ENCODE measurements at places on chromosomes 16 and 17.
A peak's percentile ranks its signal among the peaks of the same experiment; 100 is the strongest.

- no peak for DNase-seq
Measured at GRCh38 chr17:40069751-40070708, 7.3 kb downstream of the THRA start.

DNA sequence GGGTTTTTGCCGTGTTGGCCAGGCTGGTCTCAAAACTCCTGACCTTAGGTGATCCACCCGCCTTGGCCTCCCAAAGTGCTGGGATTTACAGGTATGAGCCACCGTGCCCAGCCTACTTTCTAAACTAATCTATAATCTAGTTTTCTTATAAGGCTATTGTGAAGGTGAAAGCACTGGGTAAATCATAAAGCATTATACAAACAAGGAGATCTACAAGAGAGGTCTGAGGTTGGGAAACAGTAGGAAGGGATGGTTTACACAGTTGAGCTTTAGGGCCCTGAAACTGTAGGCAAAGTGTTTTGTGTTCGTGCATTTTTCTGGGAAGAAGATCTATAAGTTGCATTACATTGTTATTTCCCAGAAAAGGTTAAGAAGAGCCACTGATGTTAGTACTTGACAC, 84.9 kb upstream of the MED13 start:
- DNase-seq: no peak

GRCh38 chr17:79746889-79747507, 16.3 kb downstream of the ENPP7 start:
- DNase-seq: no peak

DNA sequence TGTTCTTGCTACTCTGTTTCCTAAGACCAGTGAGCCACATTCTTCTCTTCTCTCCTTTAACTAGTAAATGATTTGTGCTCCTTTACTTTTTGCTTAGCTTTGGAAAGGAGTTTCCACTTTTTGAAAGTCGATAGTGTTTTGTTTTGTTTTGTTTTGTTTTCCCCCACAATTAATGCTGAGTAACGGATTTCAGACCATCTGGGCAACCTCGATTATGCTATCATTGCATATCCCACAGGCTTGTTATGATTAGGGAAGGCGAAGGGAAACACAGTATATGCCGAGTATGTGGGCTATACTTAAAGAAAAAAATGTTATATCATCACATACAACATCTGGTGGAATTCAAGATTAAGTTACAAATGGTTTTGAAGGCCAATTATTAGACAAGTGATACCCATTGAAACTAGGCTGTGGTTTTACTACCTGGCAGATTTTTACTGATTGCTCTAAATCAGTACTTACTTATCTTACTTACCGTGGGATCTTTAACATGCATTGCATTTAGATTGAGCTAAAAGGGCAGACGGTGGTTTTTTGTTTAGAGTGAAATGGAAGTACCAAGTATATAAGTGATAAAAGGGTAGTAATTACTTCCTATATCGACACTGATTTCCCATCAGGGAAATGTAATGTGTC, 361.3 kb upstream of the SOX9 start:
- no peak for DNase-seq

DNA sequence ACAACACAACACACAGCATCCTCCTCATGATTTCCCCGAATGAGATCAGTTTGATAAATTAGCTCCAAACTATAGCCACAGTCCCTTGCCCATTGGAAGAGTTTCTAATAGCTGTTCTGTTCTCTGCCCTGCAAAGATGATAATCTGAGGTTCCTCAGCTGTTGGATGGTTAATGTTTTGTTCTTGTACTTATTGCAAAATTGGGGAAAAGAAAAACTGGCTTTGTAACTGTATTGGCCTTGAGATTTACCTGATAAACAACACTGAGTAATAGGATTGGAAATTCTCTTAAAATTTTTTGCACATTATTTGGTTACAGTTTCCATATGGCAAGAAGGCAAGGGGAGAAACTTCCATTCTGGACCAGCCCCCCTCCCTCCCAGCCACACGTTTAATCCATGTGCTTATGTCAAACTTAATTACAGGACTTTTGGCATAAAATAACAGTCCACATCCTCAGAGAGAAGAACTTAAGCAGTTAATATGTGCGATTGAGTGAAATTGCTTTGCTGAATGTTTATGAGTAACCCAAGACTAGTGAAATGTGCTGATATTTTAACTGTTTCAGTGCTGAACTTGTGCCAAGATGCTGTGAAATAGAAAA, 119.1 kb upstream of the ZFHX3 start:
- DNase-seq: no peak

DNA sequence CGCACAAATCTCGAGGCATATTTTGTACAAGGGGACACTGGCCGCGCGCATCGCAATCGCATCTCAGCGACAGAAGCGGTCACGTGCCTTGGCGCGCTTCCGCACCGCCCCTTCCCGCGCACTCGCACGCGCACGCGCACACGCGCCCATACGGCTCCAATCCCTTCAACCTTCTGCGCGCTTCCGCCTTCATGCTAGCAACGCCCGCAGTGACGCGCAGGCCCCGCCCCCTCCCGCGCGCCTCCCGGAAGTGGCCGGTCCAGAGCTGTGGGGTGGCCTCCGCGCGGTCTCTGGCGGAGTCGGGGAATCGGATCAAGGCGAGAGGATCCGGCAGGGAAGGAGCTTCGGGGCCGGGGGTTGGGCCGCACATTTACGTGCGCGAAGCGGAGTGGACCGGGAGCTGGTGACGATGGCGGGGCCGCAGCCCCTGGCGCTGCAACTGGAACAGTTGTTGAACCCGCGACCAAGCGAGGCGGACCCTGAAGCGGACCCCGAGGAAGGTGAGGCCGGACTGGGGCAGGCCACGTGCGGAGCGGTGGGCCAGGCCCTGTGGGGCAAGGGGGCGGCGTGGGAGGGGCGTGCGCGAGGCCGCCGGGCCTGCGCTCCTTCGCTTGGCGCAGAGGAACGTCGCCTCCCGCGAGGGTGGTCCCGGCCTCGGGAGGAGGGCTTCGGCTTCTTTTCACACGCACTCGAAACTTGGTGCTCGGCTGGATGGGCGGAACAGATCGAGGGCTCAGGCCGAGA, at the start of gene AATF:
AATF (plus strand) TSS at position 238 of the 744 bp plus-strand sequence; CDS start at position 410, 172 bp downstream.
- peak; percentile 98 for DNase-seq

GRCh38 chr16:25040543-25040942, 25.4 kb upstream of the ARHGAP17 start:
- DNase-seq: no peak

GRCh38 chr16:56382901-56383355, 42.4 kb downstream of the AMFR start:
- no peak for DNase-seq

DNA sequence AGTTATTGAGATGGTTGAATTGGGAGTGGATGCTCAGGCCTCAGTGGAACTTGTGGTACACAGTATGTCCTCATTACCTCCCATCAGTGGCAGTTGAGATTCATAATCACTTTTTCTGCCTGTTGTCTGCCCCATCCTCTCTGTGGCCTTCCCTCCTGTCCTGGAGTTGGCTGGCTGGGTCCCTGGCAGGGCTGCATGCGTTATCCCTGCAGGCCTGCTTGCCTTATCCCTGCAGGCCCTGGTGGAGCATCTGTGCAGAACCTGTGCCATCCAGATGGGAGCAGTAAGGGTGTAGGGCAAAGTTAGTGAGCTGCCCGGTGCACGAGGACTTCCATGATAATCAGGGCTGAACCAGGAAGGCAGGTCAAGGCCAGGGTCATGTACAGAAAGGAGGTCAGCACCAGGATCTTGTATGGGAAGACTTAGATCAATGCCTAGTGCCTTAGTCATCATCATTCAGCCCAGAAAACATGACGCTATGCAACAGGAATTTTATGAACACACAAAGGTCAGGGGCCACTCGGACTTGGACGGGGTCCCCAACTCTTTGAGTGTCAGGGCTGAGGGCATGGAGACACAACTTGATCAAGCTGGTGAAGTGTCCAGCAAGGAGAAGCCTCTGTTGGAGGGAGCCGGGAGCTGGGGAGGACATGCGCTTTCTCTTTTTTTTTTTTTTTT, 47.2 kb downstream of the ABCC1 start:
- DNase-seq: no peak

DNA sequence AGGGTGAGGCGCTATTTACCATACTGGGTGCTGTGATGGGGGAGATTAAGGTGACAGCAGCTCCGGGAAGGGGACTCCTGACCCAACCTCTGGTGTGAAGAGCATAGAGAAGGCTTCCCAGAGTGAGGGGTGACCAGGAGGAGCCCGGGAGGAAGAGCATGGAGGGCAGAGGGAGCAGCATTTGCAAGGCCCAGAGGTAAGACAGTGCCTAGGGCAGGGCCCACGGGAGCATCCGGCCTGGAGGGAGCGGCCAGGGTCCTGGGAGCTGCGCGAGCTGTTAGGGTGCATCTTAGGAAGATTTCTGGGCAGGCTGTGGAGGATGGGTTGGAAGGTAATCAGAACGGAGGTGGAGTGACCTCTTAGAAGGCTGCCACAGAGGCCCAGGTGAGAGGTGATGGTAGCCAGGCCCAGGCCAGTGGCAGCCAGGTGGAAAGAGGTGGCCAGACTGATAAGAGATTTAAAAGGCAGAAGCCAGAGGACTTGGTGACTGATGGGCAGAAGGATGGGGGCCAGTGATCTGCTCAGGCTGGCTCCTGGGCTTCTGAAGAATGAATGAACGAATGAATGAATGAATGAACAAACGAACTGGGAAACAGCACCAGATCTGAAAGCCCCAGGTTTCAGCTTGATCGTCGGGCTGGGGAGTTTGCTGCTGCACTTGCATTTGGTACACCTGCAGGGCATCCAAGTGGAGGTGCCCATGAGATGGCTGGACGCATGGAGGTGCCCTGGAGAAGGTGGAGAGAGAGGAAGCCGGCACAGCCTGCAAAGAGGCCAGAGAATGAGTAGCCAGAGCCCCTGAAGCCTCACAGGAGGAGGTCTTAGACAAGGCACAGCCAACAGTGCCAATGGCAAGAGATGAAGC, 13.0 kb upstream of the TMEM92 start:
- DNase-seq: no peak

DNA sequence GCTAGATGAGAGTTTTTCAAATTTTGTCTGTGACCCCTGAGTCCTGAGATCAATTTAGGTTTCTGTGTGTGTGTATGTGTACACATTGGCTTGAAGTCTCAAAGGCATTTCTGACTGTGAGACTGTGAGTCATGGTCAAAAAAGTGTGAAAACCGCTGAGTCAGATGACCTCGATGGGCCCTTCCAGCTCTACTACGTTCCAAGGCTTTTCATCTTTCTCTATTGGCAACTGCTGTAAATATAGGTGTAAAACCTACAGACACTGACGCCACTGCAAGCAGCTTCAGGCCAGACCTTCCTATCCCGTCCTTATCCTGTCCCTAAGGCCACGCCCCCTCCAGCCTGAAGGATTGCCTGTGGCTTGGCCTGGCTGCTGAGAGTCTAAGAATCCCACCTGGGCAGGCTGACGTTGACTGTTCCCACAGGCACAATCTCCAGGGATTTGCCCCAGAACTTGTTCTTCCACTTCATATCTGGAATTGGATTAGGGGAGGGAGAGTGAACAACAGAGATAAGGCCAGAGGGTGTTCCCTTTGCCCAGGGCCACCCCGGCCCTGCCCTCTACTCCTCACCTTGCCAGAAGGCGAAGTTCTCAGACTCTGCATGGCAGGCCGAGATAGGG, 11.3 kb downstream of the OSBPL7 start:
- DNase-seq: no peak

GRCh38 chr17:51954232-51954765, 204.2 kb downstream of the CA10 start:
- no peak for DNase-seq

- no peak for DNase-seq
Measured at GRCh38 chr16:71762186-71762585, 37.7 kb upstream of the PHLPP2 start.

DNA sequence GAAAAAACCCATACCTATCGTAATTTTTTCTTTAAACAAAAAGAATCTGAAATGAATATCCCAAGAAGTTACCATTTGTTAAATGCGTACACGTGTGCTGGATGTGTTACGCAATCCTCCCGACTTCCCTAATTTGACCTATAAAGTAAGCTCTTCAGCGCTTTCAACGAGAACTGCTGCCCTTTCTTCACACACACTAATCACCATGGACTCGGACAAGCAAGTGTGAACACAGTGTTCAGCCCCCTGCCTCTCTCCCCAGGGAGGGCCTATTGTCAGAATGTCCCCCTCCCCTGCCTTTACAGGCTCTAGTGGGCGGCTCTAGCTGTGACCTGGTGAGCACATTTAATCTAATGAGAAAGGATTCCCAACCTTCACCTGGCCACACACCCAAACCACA, 216.1 kb downstream of the CEP112 start:
- no peak for DNase-seq

DNA sequence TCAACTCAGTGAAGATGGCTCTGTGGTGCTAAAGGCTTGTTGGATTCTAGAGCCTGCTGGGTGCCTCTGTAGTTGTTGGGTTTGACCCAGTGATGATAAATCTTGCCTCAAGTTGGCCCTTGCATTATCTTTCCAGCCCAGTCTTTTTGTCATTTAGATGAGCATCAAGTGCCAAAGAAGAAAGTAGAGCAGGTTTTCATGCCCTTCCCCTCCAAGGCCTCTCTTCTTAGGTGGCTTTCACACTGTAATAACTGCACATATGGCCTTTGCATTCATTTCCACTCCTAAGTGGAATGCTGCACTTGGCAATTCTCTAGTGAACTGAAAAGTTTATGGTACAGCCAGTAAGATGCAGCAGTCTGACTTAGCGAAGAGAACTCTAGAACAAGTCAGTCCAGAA, 165.1 kb downstream of the PHKB start:
- no peak for DNase-seq

DNA sequence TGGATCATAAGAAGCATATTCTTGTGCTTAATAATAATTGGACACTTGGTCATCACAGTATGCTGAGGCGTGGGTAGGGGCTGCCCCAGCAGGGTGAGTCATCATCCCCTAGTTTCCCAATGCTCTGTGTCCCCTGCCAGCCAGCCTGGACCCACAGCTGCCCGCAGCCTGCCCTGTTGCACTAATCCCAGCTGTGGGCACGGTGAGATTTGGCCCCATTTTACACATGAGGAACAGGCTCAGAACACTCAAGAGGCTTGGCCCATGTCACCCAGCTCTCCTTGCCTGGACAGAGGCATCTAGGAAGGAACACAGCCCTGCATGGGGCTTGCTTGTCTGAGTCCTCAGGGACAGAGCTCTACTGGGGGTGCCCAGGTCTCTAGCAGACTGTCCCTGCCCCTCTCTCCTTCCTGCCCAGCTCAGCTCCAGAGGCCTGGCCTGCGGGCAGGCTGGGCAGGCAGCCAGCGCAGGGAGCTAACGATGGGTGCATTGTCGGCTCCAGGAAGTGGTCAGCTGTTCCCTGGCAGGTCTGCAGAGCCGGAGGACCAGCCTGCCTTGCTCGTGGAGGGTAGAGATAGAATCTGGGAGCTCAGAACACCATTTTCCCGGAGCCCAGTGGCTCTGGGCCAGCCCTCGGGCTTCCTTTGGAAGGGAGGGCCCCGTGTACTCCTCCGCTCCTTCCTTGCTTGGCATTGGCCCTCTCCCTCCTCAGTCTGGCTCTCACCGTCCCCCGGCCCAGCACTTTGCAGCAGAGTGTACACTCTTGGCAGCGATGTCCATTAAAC, 189.4 kb downstream of the RAB11FIP4 start:
- DNase-seq: no peak

- peak; percentile 46 for DNase-seq
Measured at GRCh38 chr16:11640987-11641817, 27.1 kb upstream of the SNN start.

Measured in GM18507 (cell line).